DMS79 (cell line): ENCODE measurements at places on chromosomes 13 and 19.

- DNase-seq = no peak
Measured at GRCh38 chr19:14474827-14475226, 327 bp downstream of the PTGER1 start.

DNA sequence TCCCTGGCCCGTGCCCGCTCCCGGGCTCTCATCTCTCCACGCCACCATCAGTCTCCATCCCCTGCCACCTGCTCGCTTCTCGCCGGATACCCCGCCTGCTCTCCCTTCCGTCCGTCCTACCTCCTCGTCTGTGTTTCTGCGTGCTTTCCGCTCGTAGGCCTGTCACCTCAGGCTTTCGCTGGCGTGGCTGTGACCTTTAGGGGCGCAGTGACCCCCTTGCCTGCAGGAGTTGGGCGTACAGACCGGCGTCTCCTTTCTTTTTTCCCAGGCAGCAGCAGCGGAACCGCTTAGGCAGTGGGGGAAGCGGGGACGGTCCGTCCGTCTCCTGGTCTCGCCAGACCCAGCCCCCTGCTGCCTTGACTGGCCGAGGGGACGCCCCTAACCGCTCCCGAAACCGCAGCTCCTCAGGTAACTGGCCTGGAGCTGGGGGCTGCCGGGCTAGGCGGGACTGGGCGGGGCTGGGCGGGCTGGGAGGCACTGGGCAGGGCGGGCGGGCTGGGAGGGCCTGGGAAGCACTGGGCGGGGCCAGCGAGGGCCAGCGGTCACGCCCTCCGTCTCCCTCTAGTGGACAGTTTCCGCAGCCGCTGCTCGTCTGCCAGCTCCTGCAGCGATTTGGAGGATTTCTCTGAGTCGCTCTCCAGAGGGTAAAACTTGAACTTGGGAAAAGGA, 6.3 kb downstream of the PGLYRP1 start:
- DNase-seq = peak; percentile 36

DNA sequence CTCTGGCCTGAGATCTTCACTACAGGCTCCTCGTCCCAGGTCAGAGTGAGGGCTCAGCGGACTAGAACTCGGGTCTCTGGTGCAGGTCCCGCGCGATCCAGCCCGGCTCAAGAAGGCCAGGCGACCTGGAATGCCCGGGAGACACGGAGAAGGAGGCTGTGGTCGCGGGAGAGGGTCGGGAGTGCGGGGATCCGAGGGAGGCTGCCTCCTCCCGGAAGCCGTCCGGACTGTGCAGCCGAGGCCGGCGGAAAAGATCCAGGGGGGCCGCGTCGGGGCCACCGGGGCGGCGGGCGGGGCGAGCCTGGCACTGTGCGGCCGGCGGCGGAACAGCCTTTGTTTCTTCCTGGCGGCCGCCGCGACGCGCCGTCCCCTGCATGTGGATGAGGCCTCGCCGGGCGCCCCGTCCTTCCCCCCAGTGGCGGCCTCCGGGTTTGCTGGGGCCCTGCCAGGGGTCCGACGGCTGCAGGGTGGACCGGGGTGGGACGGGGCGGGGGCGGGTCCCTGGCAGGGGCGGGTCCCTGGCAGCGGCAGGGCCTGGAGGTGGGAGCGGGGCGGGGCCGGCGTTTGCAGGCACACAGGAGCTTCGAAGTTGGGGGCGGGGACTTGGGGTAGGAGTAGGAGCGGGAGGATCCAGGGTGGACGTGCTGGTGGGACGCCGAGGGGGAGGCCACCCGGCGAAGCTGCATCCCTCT, 1.0 kb upstream of the SLC7A10 start:
- no peak for DNase-seq

GRCh38 chr19:17988161-17988560, 19.8 kb upstream of the ARRDC2 start:
- no peak for DNase-seq

- DNase-seq = no peak
Measured at GRCh38 chr19:3554254-3555083, 2.9 kb downstream of the MFSD12 start.

GRCh38 chr13:56102641-56103040, 1038.1 kb upstream of the PRR20A start:
- DNase-seq = no peak

DNA sequence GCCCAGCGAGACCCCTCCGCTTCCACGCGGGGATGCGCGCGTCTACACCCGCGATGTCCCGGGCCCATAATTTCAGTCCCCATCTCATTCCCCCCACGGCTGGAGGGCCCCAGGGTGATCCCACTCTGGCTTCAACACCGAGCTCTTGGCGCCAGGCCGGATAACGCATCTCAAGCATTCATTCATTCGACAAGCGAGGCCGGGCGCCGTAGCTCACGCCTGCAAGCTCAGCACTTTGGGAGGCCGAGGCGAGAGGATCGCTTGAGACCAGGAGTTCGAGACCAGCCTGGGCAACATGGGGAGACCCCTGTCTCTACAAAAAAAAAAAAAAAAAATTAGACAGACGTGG, 5.9 kb downstream of the ANGPTL6 start:
- peak; percentile 21 for DNase-seq

GRCh38 chr19:16096280-16096855, 15.3 kb upstream of the RAB8A start:
- DNase-seq = no peak

DNA sequence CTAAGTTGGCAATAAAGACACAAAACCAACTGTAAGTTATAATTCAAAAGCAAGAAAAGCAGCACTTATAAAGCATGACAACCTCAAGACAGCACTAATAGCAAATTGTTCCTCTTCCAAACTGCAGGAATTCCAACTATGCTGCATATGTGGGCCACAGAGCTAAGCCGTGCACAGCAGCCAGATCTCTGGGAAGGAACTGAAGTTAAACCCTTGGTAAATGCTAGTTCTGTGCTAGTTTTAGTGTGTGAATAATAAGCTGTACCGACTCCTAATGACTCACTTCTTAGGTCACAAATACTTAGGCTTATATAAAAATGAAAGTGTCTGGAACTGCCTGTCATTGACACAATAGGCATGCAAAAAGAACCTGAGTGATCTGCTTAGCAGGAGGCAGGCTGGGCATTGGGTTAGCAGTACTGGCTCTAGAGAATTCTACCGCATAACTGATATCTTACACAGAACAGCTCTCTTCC, 21.2 kb upstream of the GTF3A start:
- DNase-seq = no peak

DNA sequence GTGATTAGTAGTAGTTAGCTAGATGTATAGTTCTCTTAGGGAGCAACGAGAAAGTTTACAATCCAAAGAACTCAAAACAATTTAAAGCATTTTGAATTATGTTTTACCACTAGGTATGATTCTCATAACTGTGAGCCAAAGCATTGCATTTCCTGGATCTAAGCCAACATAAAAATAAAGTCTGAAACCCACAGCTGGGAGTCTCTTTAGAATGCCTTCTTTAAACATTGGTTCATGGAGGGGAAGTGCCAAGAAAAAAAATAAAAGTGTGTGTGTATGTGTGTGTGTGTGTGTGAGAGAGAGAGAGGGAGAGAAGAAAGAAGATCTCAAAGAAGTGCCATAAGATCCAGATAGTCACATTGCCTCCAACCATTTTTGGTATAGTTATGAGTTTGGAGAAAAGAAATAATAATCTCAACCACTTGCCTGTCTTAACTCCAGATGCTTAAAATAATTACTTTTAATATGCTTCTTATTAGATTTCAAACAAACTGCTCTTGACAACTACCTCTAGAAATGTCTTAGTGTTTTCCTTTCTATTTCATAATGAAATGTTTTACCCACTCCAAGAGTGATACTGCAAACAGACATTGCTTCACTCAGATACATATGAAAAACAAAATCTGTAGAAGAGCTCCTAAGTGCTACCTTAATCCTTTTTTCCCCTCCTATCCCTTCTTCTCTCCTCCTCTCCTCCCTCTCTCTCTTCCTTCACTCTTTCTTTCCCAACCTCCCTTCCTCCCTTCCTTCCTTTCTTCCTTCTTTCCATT, 554.1 kb downstream of the KCTD12 start:
- no peak for DNase-seq

GRCh38 chr19:35209646-35210045, 18.9 kb downstream of the FAM187B start:
- no peak for DNase-seq
